Aorta (tissue), 5 donors: ENCODE measurements at places on chromosomes 5 and 9. TPM values are rescaled to one million over a fixed set of nuclear protein-coding genes. Genes with fewer than 3 reads are reported as not detected.

DNA sequence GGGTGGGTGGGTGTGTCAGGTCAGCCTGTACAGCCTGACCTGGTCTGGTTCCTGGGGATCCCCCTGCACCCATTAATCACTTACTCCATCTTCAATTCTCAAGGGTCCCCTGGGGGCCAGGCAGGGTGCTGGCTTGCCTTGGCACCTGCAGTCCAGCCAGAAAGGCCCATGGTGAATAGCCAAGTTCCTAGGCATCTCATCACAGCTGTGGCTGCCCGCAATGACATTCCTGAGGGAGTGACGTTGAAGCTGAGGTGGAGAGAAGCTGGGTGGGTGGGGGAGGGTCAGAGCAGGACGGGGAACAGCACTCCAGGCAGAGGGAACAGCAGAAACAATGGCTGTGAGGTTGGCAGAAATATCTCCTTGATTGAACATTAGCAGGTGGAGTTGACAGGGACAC, 10.6 kb downstream of the HMCN2 start:
- no peaks in the 10 kb centered on the region for H3K4me1 ChIP-seq
- H3K4me3 ChIP-seq, result no peak overlapping the region
- H3K27ac ChIP-seq, result no peak overlapping the region
- no peaks in the 10 kb centered on the region for H3K36me3 ChIP-seq

Gene IL5
- total RNA-seq, result not detected

DNA sequence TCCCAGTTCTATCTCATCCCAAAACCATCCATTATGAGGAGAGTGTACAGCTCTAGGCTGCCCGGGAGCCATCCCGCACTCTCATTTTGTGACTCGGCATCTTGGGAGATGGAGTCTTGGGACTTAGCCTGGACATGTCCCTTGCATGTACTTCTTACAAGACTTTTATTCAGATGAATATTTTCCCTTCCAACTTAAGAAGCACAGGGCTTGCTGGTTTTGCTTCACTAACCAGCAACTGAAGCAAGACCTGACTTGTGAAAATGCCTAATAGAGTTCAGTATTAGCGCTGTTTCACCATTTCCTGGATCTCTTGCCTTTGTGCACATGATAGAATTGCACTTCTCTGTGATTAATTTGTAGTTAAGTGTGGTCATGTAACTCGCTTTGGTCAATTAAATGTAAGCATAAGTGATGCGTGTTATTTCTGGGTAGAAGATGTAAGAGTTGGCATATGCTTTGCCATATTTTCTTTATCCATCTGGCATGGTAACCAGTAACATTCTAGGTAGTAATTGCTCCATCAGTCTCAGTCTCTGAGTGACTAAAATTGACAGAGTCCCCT, 55.8 kb downstream of the PDCD1LG2 start:
- DNase-seq, result no peak
- H3K4me3 ChIP-seq, result no peak overlapping the region
- no peaks in the 10 kb centered on the region for H3K27me3 ChIP-seq
- H3K4me1 ChIP-seq, result peaks cover 11% of the 10 kb centered on the region

GRCh38 chr9:33297432-33297831, 7.1 kb downstream of the NFX1 start:
- DNase-seq, result peak; percentile 74
- H3K27me3 ChIP-seq, result no peaks in the 10 kb centered on the region
- H3K4me3 ChIP-seq, result no peak overlapping the region
- H3K27ac ChIP-seq, result no peak overlapping the region
- H3K4me1 ChIP-seq, result no peaks in the 10 kb centered on the region

Gene CARTPT
- total RNA-seq, result not detected

Gene RUSC2
- 65.8 TPM for total RNA-seq

DNA sequence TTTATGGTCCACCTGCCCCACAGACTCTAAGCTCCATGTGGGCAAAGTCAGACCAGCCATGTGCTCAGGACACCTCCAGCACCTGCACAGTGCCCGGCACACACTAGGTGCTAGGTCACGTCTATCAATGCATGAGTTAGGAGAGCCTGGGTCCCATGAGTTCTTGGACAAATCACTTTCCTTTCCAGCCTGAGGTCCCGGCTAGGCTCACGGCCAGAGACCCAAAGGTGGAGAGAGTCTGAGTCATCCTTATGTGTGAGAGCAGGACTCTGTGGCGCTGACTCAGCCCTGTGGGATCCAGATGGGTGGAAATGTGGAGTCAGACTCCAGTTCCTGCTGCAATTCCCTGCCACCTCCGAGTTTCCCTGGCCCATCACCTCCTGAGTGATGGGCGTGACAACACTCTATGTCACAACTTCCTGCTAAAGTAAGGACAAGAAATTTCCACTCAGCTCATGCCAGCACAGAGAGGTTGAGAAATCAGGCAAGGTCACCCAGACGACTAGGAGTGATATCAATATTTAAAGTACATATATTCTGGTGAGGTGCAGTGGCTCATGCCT, 2.5 kb upstream of the ST6GALNAC4 start:
- peak; percentile 96 for DNase-seq
- H3K36me3 ChIP-seq, result no peaks in the 10 kb centered on the region
- no peak overlapping the region for H3K4me3 ChIP-seq
- no peaks in the 10 kb centered on the region for H3K4me1 ChIP-seq

- H3K4me3 ChIP-seq, result no peak overlapping the region
- H3K36me3 ChIP-seq, result peaks cover 5% of the 10 kb centered on the region
- no peak overlapping the region for H3K27ac ChIP-seq
- H3K27me3 ChIP-seq, result no peaks in the 10 kb centered on the region
- no peaks in the 10 kb centered on the region for H3K4me1 ChIP-seq
These were observed 18.0 kb downstream of the NCBP1 start for GRCh38 chr9:97651646-97652045.

GRCh38 chr5:3741374-3741770, 145.7 kb downstream of the IRX1 start:
- no peaks in the 10 kb centered on the region for H3K4me1 ChIP-seq
- no peak overlapping the region for H3K27ac ChIP-seq
- H3K27me3 ChIP-seq, result no peaks in the 10 kb centered on the region
- H3K4me3 ChIP-seq, result no peak overlapping the region
- H3K36me3 ChIP-seq, result no peaks in the 10 kb centered on the region

Gene SH3PXD2B
- total RNA-seq, result 69.1 TPM

DNA sequence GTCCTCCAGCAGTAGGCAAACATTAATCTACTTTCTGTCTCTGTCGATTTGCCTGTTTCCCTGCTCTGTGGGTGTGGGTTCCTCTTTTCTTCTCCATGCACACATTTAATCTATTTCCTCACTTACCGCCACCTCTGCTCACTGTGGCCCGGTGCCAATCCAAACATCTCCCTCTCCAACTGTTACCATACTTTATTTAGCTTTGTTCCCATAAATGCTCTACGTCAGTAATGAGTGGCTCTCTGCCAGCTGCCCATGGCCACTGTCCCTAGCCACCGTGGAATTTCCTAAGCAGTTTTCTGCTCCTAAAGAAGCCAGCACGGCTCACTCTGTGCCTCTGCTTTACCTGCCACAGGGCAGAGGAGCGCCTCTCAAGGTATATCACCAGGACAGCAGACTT, 19.5 kb upstream of the GOLPH3 start:
- no peaks in the 10 kb centered on the region for H3K27me3 ChIP-seq
- H3K36me3 ChIP-seq, result no peaks in the 10 kb centered on the region

DNA sequence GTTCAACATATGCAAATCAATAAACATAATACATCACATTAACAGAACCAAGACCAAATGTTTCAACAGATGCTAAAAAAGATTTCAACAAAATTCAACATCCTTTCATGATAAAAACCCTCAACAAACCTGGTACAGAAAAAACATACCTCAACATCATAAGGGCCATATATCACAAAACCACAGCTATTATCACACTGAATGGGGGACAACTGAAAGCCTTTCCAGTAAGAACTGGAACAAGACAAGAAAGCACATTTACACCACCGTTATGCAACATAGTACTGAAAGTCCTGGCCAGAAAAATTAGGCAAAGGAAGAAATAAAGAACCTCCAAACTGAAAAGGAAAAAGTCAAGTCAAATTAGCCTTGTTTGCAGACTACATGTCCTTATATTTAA, 93.6 kb downstream of the DTWD2 start:
- H3K4me1 ChIP-seq, result no peaks in the 10 kb centered on the region
- no peaks in the 10 kb centered on the region for H3K27me3 ChIP-seq
- H3K4me3 ChIP-seq, result no peak overlapping the region
- no peaks in the 10 kb centered on the region for H3K36me3 ChIP-seq
- H3K27ac ChIP-seq, result no peak overlapping the region
- no peak for DNase-seq

- no peak overlapping the region for H3K27ac ChIP-seq
- H3K4me3 ChIP-seq, result no peak overlapping the region
- H3K27me3 ChIP-seq, result no peaks in the 10 kb centered on the region
- DNase-seq, result no peak
- no peaks in the 10 kb centered on the region for H3K36me3 ChIP-seq
These were observed 42.7 kb upstream of the PPP2R2B start for GRCh38 chr5:146921225-146921624.

- peaks cover 13% of the 10 kb centered on the region for H3K4me1 ChIP-seq
- DNase-seq, result peak; percentile 89
- H3K27me3 ChIP-seq, result no peaks in the 10 kb centered on the region
These were observed 13.8 kb downstream of the GSN start for GRCh38 chr9:121281614-121282276.

Gene WDR38
- not detected for total RNA-seq

DNA sequence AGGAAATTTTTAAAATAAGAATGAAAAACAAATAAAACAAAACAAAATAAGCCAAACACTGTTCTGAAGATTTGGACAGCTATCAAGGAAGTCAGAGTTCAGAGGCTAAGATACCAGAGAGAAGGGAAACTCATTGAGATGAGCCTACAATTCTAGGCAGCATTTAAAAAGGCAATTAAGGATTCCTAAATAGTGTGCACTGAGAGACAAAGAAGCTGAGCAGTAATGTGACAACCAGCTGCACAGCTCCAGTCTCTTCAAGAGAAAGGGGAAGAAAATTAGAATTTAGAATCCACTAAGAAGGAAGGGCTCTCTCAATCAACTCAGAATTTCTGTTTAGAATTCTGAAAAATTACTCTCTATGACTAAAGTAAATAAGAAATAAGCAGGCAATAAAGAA, 246.7 kb upstream of the COX7C start:
- no peak overlapping the region for H3K4me3 ChIP-seq
- no peak overlapping the region for H3K27ac ChIP-seq
- no peaks in the 10 kb centered on the region for H3K27me3 ChIP-seq
- H3K36me3 ChIP-seq, result no peaks in the 10 kb centered on the region
- H3K4me1 ChIP-seq, result no peaks in the 10 kb centered on the region

Gene SLC46A2
- total RNA-seq, result not detected

DNA sequence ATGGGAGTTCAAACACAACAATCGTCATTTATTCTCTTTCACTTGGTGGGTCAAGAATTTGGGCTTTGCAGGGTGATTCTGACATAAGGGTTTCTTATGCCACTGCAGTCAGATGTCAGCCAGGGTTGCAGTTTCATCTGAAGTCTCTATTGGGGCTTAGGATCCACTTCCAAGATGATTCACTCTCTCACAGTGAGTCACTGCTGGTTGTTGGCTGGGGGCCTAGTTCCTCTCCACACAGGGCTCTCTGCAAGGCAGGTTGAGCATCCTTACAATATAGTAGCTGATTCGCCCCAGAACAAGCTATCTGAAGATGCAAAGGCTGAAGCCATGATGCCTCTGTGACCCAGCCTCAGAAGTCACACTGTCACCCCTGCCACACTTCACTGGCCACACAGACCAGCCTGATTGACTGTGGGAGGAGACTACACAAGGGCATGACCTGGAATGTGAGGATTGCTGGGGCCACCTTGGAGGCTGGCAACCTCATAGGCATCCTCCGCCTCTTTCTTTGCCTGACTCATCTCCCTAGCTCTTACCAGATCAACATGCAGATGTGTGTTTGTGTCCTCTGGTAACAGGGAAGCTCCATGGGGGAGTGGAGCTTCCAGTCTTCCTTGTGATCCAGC, 4.5 kb upstream of the CARD19 start:
- no peaks in the 10 kb centered on the region for H3K27me3 ChIP-seq
- DNase-seq, result peak; percentile 61
- no peak overlapping the region for H3K27ac ChIP-seq
- no peaks in the 10 kb centered on the region for H3K4me1 ChIP-seq

DNA sequence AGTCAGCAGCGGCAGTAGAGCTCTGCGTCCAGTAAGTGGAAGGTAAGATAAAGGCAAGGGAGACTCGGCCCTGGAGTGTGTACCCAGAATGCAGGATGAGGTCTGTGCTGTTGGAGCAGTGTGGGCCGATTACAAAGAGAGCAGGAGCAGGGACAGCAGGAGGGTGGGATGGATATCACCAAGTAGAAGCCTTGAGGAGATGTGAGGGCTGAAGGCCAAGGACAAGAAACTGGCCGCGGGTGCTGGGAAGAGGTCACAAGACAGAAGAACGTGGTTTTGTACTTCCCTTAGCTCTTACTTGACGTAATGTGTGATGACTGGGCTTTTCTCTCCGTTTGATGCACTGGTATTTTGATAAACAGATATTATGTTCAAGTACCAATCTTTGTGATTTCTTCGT, 43.7 kb downstream of the OR2V1 start:
- H3K27me3 ChIP-seq, result no peaks in the 10 kb centered on the region
- H3K36me3 ChIP-seq, result no peaks in the 10 kb centered on the region
- no peaks in the 10 kb centered on the region for H3K4me1 ChIP-seq
- DNase-seq, result no peak

Gene CTXN3
- not detected for total RNA-seq

DNA sequence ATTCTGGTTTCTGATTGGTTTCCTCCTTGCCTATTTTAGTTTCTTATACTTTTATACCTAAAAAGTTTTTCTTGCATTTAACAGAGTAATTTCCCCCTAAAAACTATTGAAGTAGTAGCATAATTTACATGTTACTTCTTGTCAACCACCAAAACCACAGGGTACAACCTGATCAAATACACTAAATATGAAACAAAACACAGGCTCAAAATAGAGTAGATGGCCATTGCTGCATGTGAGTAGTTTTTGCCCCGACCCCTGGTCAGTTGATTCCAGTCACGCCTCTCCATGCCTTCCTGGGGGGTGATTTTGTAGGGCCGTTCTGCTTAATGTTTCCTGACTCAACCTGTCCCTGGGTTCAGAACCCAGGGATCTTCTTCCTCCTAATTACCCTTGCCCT, 101.8 kb downstream of the TLE4 start:
- no peak overlapping the region for H3K4me3 ChIP-seq
